Myocyte (in vitro differentiated cells): ENCODE measurements at places on chromosomes 13 and 19. TPM values are rescaled to one million over a fixed set of nuclear protein-coding genes. Genes with fewer than 3 reads are reported as not detected.

- DNase-seq = no peak
Observed at GRCh38 chr13:33116321-33117010, 100.2 kb downstream of the KL start.

GRCh38 chr19:38264486-38265212 lies at the start of gene SPINT2:
TSS of gene SPINT2 (plus strand) at chr19:38264573. CDS start at chr19:38264893, 320 bp downstream.
- no peak for DNase-seq

DNA sequence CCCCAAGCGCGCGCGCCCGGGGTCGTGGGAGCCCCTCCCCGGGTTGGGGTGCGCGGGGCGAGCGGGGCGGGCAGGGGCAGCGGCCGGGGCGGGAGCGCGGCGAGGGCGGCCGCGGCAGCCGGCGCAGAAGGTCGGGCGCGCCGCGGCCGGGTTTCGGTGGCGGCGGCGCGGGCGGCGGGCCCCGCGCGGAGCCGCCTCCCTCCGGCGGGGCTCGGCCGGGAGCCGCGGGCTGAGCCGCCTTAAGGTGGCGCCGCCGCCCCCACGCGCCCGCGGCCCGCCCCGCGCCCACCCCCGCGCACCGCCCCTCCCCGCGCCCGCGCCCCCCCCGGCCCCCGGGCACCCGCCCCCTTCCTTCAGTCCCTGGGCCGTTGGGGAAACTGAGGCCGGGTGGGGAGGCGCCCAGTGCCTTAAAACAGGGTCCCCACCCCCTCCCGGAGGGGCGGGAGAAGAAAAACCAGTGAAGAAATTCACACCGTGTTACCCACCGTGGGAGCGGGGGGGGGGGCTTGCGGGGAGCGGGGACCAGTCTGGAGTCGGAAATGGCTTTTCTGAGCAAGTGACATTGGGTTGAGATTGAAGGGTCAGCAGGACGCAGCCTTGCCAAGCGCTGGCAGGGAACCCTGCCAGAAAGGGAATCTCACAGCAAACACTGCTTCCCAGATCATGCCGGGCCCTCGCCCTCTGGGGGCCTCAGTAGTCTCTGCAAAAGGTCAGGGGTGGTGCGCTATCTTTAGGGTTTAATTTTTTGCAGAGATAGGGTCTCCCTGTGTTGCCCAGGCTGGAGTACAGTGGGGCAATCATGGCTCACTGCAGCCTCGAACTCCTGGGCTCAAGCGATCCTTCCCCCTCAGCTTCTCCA lies at the start of gene TLE2:
Gene TLE2, minus strand, starts transcription at position 216 of the 859 bp plus-strand sequence. CDS start 376 bp downstream, outside the sequence.
- no peak for DNase-seq

DNA sequence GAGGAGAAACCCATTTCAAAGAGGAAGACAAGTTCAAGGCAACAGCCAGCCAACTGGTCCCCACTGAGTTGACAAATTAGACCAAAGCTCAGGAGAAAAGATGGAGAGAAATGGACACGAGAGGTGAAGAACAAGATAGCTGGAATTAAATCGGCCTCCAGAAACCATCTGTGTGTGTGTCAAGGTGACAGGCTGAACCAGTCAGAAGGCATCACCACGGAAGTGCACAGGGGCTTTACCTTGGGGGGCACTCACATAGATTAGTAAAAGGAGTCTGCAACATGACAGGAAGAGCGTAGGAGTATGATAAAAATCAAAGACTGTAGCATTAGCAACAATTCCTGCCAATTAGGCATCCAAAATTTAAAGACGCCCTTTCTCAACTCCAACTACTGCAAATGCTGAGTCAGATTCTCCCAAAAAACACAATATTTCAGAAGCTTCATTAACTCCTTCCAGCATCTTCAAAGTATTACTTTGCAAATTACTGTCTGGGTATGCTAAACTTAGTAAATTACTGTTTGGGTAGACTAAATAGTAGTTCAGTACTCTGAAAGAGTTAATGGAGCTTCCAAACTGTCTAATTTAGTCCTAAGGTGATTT lies 66.2 kb downstream of the FOXO1 start:
- DNase-seq = no peak

GRCh38 chr13:108033800-108034707 lies 181.3 kb downstream of the LIG4 start:
- DNase-seq = no peak

DNA sequence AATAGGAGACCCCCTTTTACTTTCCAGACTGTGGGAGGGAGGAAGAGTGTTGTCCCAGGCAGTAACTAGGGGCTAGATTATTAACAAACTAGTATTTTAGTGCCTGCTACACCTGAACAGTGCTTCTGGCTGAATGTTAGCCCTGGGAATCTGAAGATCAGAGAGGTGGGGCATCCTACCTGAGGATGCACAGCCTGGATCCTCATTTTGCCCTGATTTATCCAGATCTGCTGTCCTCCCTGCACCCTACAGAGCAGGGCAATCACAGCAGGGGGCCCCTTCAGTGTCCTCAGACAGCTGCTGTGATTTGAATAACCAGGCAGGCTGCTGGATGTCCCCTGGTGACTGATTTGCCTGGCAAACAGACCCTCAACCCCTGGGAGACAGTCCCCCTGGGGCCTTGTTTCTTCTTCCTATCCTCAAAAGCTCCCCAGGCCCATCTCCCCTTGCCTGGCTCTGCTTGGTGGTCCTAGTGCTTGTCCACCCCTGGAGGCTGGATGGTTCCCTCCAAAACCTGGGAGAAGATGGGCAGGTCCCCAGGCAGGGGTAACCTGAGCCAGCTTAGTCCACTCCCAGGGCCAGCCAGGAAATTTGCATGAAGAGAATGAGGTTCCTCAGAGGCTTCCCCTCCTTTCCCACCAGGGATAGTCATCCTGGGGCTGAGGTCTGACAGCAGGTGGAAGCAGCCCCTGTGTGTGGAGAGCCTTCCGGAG lies at the start of gene OVOL3:
Gene OVOL3, plus strand, starts transcription at position 657 of the 713 bp plus-strand sequence. CDS start 60 bp downstream, outside the sequence.
- no peak for DNase-seq

DNA sequence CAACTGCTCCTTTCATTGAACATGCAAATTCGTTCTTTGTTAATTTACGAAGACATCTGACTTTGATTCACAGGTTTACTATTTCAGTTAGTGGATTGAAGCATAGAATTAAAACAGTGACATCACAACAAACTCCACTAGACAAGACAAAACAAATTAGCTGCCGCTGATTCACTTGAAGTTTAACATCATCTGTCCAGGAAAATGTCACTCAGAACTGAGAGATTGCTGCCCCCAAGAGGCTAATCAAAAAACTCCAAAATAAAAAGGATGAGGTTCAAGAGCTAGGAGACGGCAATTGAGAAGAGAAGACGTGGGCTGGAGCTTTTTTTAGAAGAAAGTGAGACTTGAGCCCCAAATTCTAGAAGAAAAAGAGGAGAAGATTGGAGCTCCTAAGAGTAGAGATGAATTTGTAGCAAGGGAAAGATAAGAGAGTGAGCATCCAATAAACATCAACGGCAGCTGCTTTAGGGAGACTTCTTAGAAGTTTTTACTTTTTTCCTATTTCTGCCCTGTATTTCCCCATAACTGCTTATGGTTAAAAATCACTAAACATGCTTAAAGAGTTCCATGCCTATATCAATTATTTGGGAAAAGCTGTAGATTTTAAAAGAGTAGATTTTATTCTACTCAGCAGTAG lies 40.8 kb upstream of the TPP2 start:
- DNase-seq = peak; percentile 65

- DNase-seq = no peak
Observed at GRCh38 chr19:16782719-16783118, 46.5 kb upstream of the SIN3B start.

Gene FOSB
- total RNA-seq = 2.0 and 4.1 TPM in 2 replicates
